Hippocampal formation (tissue), 2 donors: ENCODE measurements at places on chromosomes 2 and 18.
A peak's percentile ranks its signal among the peaks of the same experiment; 100 is the strongest.

GRCh38 chr2:27096748-27097297 lies 10.3 kb downstream of the KHK start:
- DNase-seq, result no peak

- DNase-seq, result peak; percentile 37
Observed at GRCh38 chr2:44169155-44169898, 652 bp downstream of the PPM1B start.

- no peak for DNase-seq
Observed at GRCh38 chr2:112996635-112997034, 8.6 kb upstream of the IL36A start.

GRCh38 chr2:216308576-216308975 lies 63.7 kb downstream of the MARCHF4 start:
- no peak for DNase-seq

- no peak for DNase-seq
Observed at GRCh38 chr18:21273568-21273967, 31.5 kb downstream of the GREB1L start.
